ENCODE measurements at places on chromosomes 7 and 10. TPM values are rescaled to one million over a fixed set of nuclear protein-coding genes. Genes with fewer than 3 reads are reported as not detected.

Gene ZNF33A
- 24.3 TPM for total RNA-seq

GRCh38 chr7:158447151-158447505 lies 140.5 kb downstream of the PTPRN2 start:
- DNase-seq, result no peak

Gene CCDC3
- total RNA-seq, result 5.8 TPM

Gene TAS2R3
- 0.41 TPM for total RNA-seq

Gene TYW1B
- total RNA-seq, result 2.5 TPM

Gene GNGT1
- total RNA-seq, result not detected

GRCh38 chr10:77401683-77402082 lies 235.9 kb downstream of the KCNMA1 start:
- no peak for DNase-seq

DNA sequence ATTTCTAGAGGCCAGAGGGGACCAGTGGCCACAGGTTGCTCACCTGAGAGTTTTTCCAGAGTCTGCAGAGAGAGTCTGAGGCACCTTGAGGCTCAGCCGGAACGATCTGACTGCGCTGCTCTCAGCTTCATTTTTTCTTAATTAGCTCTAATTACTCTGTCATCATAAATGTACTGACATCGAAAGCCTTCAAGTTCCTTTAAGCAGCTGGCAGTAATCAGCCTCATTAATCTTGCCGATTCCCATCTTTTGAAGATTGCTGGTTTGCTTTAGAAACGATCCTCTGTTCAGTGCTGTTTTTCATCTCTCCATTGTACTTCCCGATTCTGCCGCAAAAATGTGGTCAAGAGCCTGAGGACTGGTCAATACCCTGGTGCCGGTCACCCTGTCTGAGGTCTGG lies 454.7 kb downstream of the TYW1 start:
- DNase-seq, result no peak

All from left ventricle myocardium inferior (tissue), 1 donor.